ENCODE measurements at places on chromosomes 4 and X.
A peak's percentile ranks its signal among the peaks of the same experiment; 100 is the strongest.

GRCh38 chr4:82948647-82949204, 48.2 kb downstream of the THAP9 start:
- H3K4me1 ChIP-seq, result no peaks in the 10 kb centered on the region
- no peak overlapping the region for H3K27ac ChIP-seq
- no peak for DNase-seq
- H3K4me3 ChIP-seq, result no peak overlapping the region
- peaks cover 14% of the 10 kb centered on the region for H3K36me3 ChIP-seq
- no peaks in the 10 kb centered on the region for H3K27me3 ChIP-seq

GRCh38 chrX:50697691-50698090, 116.3 kb downstream of the SHROOM4 start:
- H3K27ac ChIP-seq, result no peak overlapping the region
- no peaks in the 10 kb centered on the region for H3K4me1 ChIP-seq
- no peaks in the 10 kb centered on the region for H3K36me3 ChIP-seq
- DNase-seq, result no peak
- H3K27me3 ChIP-seq, result peaks cover 12% of the 10 kb centered on the region

DNA sequence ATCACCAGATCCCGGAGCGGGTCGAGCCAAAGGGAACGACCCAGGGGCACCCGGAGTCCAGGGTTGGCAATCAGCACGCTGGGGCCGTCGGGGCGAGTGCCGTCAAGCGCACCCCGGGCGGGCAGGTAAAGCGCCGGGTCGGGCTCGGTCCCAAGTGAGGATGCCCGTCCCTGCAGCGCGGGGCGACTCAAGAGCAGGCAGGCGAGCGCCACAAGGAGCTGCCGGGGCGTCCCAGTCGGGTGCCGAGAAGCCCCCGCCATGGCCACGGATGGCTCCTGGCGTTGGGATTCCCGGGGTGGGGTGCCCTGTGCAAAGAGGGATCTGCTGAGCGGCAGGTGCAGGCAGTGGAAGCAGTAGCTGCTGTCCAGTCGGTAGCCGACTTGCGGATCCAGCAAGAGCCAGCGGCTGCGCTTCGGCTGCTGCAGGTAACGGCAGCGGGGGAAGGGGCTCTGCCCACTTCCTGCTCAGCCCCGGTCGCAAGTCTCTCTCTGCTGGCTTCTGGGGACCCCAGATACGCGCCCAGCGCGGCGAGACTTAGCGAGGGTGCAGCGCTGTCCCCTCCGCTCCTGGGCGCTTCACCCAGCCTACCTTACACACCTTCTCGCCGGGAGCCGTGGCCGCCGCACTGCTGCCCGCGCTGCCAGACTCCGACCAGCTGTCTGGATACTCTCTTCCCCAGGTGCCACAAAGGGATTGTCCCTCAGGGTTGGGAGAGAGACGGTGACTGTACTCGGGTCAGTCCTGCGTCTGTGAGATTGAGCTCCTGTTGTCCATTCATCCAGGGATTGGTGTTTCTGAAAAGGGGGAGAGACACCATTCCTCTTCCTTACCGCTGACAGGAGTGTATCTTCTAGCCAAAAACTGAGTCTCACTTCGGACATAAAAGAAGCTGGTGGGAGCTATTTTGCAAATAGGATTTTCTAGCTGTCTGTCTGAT, at the start of gene FREM3:
Gene FREM3 (minus strand): TSS at position 260 of the 937 bp plus-strand sequence. CDS start 0 bp downstream, at position 260.
- DNase-seq, result no peak
- H3K4me3 ChIP-seq, result peak within 1 kb of the TSS; percentile 68
- H3K36me3 ChIP-seq, result no peaks in the 10 kb centered on the region
- no peak within 1 kb of the TSS for H3K27ac ChIP-seq
- no peaks in the 10 kb centered on the region for H3K4me1 ChIP-seq
- peaks cover 11% of the 10 kb centered on the region for H3K27me3 ChIP-seq

DNA sequence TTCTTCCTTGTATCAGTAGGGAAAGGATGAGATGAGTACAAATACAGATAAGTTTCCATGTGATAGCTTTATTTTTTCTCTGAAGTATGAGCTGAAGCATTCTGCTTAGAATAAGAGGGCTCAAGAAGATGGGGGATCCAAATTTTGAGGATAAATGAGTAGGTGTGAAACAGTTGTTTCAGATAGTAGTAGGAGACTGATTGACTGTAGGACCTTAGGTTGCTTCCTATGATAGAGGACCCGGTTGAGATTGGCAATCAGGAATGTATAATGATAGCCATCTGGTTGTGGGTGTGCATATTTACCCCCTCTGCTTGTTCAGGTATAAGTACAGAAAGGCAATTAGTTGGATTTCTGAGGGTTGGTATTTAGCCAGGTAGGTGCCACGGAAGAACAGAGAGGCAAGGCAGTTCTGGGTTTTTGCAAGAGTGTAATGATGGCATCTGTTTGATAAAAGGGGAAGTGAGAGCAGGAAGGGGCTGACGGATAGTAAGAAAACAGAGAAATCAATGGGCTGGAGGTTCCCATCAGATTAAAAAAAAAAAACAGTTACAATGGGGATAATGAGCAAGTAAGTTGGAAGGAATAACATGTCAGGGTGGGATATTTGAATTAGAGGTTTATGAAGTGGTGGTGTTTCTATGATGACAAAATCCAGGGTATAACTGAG, 13.7 kb downstream of the OCRL start:
- no peak overlapping the region for H3K27ac ChIP-seq
- DNase-seq, result no peak
- no peaks in the 10 kb centered on the region for H3K36me3 ChIP-seq
- H3K4me3 ChIP-seq, result no peak overlapping the region
- H3K4me1 ChIP-seq, result no peaks in the 10 kb centered on the region
- no peaks in the 10 kb centered on the region for H3K27me3 ChIP-seq

DNA sequence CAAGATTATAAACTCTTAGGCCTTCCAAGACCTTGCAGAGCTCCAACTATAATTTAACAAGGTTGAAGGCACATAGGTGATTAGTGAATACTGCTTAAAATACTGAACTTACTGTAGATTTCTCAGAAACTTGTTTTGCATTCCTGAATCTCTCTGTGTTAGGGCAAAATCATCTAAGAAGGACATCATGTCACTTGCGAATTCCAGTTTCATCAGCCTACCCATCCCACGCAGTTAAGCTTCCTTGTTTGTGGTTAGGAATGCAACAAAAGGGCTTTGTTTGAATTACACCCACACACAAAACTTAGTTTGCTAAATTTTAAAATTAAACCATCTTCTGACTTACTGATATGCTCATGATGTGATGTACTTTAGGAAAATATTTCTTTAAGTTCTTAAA, 174.0 kb downstream of the SOWAHB start:
- H3K4me1 ChIP-seq, result no peaks in the 10 kb centered on the region
- no peak for DNase-seq
- no peaks in the 10 kb centered on the region for H3K36me3 ChIP-seq
- H3K4me3 ChIP-seq, result no peak overlapping the region
- H3K27me3 ChIP-seq, result peaks cover 40% of the 10 kb centered on the region
- H3K27ac ChIP-seq, result no peak overlapping the region

DNA sequence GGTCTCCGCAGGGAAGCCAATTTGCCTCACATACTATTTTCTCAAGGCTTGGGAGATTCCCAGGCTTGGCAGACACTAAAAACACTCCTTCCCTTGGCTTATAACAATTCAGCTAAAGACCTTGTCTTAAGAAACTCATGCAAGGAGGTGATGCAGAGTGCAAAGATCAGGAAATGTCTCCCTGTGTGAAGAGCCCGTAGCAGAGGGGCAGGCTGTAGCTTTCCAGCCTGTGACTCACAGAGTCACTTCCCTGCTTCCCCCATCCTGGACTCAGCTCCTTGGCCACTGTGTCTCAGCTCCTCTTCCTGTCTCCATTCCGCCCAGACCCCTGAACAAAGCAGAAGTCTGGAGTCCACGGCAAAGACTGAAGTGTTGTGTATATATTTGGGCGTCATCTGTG, 56.1 kb downstream of the KDR start:
- H3K27ac ChIP-seq, result no peak overlapping the region
- H3K4me1 ChIP-seq, result no peaks in the 10 kb centered on the region
- H3K36me3 ChIP-seq, result no peaks in the 10 kb centered on the region
- no peaks in the 10 kb centered on the region for H3K27me3 ChIP-seq

- no peaks in the 10 kb centered on the region for H3K27me3 ChIP-seq
- no peak for DNase-seq
These were observed 80.5 kb upstream of the PPARGC1A start for GRCh38 chr4:23970201-23970850.

GRCh38 chr4:179624768-179625181, 2182.5 kb upstream of the AGA start:
- no peaks in the 10 kb centered on the region for H3K27me3 ChIP-seq
- no peak overlapping the region for H3K27ac ChIP-seq
- H3K4me3 ChIP-seq, result no peak overlapping the region
- peaks cover 3% of the 10 kb centered on the region for H3K36me3 ChIP-seq
- no peak for DNase-seq
- no peaks in the 10 kb centered on the region for H3K4me1 ChIP-seq

GRCh38 chr4:168667921-168668320, 171.1 kb downstream of the PALLD start:
- H3K4me3 ChIP-seq, result no peak overlapping the region
- DNase-seq, result no peak
- H3K27me3 ChIP-seq, result peaks cover 8% of the 10 kb centered on the region

GRCh38 chrX:17736856-17737709, at the start of gene SCML1:
Gene SCML1, plus strand, starts transcription at chrX:17737493. Its CDS starts 6,694 bp downstream, at chrX:17744187.
- H3K36me3 ChIP-seq, result peaks cover 6% of the 10 kb centered on the region
- peaks cover 27% of the 10 kb centered on the region for H3K27me3 ChIP-seq
- H3K27ac ChIP-seq, result peak within 1 kb of the TSS; percentile 58
- peak; percentile 33 for DNase-seq
- peak within 1 kb of the TSS; percentile 85 for H3K4me3 ChIP-seq

DNA sequence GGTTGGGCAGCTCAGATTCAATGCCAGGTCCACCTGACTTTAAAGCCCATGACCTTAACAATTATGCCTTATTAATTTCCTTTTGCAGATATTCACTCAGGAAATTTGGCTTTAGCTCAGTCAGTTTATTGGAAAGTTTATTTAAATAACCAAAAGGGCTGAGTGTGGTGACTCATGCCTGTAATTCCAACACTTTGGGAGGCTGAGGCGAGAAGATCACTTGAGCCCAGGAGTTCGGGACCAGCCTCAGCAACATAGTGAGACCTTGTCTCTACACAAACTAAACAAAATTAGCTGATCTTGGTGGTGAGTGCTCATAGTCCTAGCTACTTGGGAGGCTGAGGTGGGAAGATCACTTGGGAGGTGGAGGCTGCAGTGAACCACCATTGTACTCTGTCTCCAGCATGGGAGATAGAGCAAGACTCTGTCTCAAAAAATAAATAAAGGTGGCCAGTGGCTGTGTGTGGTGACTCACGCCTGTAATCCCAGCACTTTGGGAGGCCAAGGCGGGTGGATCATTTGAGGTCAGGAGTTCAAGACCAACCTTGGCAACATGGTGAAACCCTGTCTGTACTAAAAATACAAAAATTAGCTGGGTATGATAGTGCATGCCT, 43.3 kb downstream of the RHOH start:
- peak overlapping the region; percentile 99 for H3K27ac ChIP-seq
- H3K36me3 ChIP-seq, result peaks cover 95% of the 10 kb centered on the region
- H3K27me3 ChIP-seq, result no peaks in the 10 kb centered on the region
- peak overlapping the region; percentile 79 for H3K4me3 ChIP-seq
- H3K4me1 ChIP-seq, result peaks cover 88% of the 10 kb centered on the region
- DNase-seq, result no peak

DNA sequence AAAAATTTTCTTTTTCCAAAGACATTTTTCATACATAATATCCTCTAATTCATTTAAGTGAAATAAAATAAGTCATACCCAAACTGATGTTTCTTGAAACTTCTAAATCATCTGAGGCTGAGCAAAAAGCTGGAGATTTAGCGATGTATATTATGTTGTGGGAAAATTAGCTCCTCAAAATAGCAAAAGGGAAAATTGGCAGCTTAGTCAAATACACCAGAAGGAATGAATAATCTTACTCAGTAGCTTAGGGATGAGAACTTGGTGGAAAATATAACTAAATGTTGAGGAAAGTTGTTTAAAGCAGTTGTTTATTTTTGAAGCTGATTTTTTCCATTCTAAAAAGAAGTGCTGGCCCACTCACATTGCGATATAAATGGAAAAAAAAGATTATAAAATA, 40.9 kb downstream of the GABRA4 start:
- H3K27me3 ChIP-seq, result peaks cover 7% of the 10 kb centered on the region
- peaks cover 4% of the 10 kb centered on the region for H3K36me3 ChIP-seq
- no peak overlapping the region for H3K4me3 ChIP-seq
- no peak overlapping the region for H3K27ac ChIP-seq

- peaks cover 6% of the 10 kb centered on the region for H3K27me3 ChIP-seq
- no peak for DNase-seq
- no peak overlapping the region for H3K4me3 ChIP-seq
- no peaks in the 10 kb centered on the region for H3K36me3 ChIP-seq
- no peaks in the 10 kb centered on the region for H3K4me1 ChIP-seq
- no peak overlapping the region for H3K27ac ChIP-seq
These were observed 887 bp upstream of the IL1RAPL2 start for GRCh38 chrX:104564921-104565703.

DNA sequence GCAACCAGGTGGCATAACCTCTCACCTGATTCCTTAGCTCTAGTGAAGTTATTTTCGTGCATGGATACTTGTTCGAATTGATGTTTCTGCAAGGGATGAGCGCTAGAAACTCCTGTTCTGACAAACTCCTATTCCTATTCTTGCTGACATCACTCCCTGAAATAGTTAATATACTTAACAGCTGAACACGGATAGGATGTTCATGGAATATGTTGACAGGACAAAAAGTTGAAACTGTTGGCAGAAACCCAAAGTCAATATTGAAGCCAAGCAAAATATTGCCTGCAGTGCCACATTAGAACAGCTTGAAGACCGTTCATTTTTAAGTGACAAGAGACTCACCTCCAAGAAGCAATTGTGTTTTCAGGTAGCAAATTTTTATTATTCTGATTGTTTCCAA, at the start of gene KLKB1:
Gene KLKB1 (plus strand): TSS at position 287 of the 400 bp plus-strand sequence. CDS start 689 bp downstream, outside the sequence.
- no peak for DNase-seq
- H3K4me1 ChIP-seq, result no peaks in the 10 kb centered on the region
- no peak within 1 kb of the TSS for H3K27ac ChIP-seq
- no peaks in the 10 kb centered on the region for H3K36me3 ChIP-seq
- no peak within 1 kb of the TSS for H3K4me3 ChIP-seq
- H3K27me3 ChIP-seq, result peaks cover 9% of the 10 kb centered on the region

GRCh38 chrX:116232833-116233232, 62.3 kb downstream of the AGTR2 start:
- no peak overlapping the region for H3K4me3 ChIP-seq
- no peak overlapping the region for H3K27ac ChIP-seq
- no peaks in the 10 kb centered on the region for H3K4me1 ChIP-seq
- DNase-seq, result no peak
- H3K36me3 ChIP-seq, result no peaks in the 10 kb centered on the region

DNA sequence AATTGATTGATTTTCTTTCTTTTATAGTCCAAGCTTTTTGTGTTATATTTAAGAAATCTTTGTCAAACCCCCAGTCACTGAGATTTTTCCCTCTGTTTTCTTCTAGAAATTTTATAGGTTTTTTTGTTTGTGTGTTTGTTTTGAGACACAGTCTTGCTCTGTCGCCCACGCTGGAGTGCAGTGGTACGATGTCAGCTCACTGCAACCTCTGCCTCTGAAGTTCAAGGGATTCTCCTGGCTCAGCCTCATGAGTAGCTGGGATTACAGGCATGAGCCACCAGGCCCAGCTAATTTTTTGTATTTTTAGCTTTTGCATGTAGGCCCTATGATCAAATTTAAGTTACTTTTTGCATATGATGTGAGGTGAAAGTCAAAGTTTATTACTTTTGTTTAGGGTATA, 20.9 kb upstream of the FBXW7 start:
- no peak for DNase-seq
- no peaks in the 10 kb centered on the region for H3K36me3 ChIP-seq
- peak overlapping the region; percentile 94 for H3K27ac ChIP-seq
- peaks cover 13% of the 10 kb centered on the region for H3K4me1 ChIP-seq
- no peaks in the 10 kb centered on the region for H3K27me3 ChIP-seq

Measured in effector memory CD8-positive, alpha-beta T cell (primary cell).